ENCODE measurements at places on chromosomes 12 and 14.
A peak's percentile ranks its signal among the peaks of the same experiment; 100 is the strongest.

DNA sequence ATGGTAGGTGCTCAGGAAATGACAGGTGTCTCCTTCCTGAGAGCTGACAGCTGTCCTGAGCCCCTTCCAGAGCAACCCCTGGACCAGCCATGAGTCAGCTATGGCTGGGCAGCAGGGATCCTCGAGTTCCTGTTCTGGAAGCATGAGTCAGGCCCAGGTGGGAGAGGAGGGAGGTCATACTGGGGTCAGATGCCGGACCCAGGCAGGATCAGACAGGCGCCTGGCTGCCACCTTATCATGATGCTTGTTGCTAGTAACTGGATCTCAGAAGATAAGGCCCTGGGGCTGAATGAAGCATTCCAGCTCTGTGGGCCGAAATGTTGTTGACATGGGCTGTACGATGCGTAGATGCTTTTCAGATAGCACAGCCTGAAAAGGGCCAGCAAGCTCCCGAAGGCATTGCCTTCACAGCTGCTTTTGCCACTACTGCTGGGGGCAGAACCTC is 17.4 kb upstream of the KRT7 start:
- DNase-seq: peak; percentile 83

DNA sequence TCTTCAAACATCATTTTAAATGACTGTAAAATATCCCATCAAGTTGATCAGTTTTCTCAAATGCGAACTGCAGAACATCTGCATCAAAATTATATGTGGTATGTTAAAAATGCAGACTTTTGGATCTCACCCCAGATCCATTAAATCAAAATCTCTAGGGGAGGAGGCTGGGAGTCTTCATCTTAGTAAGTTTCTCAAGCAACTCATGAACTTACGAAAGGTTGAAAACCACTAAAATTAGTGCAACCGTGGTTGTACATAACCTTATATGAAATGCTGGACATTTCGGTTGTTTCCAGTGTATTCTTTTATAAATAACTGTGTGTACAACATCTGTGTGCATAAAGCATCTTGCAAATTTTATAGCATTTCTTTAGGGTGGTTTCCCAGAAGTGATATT is 39.2 kb downstream of the ZFP36L1 start:
- DNase-seq: no peak

GRCh38 chr12:60230056-60230455 is 634.2 kb downstream of the SLC16A7 start:
- DNase-seq: no peak

DNA sequence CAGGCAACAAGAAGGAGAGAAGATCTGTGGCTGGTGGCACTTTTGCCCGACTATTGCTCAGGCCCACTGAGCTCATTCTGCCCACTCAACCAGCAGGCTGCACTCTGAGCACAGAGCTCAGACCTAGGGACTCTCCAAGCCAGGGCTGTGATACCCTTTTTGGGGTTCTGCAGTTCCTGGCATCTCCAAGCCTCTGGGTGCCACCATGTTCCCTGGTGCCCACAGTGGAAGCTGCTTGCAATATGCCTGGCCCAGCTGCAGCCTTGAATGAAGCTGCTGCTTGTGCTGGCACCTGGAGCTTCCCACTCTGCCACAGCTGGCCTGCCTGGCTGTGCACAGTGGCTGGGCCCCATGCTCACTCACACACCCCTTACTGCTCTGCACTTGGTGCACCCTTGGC is 236.1 kb downstream of the ADGRD1 start:
- no peak for DNase-seq

DNA sequence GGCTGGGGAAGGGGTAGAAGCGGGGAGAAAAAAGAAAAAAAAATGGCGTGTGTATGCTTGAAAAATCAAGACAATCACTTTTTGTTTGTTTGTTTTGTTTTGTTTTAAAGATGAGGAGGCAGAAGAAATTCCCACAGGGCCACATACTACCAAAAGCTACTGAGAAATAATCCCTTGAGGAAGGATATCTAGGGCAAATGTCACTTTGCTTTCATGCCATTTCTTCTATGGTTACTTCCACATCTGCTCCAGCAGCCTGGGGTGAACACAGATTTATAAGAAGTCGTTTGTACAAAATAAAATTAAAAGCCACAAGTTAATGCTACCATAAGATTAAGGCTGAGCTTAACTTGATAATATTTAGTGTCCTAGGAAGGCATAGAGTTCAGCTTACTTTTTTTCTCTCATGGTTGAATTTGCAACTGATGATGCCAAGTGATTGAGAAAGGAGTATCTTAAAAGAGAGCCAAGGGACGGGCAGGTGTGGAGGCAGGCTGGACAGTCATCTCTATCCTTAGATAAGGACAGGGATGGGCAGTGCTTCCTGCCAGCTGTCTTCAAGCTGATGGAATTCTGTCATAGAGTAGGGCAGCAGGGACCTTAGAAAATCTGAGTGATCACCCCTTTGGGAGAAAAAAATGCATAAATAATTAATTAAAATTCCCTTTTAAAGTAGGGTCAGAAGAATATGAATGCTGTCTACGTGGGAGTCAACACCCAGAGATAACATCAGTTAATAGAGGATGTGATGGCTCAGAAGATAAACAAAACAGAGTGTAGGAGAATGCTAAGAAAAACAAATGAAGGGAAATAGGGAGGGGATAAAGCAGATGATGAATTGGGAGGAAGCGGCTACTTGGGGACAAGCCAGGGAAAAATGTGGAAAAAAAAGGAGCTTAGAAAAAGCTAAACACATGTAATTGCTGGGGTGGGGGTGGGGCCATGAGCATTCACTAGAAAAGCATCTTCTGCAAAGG is 57.1 kb downstream of the DYRK2 start:
- peak; percentile 83 for DNase-seq

- DNase-seq: no peak
These were observed 1.1 kb downstream of the AVIL start for GRCh38 chr12:57817261-57817989.
